ENCODE measurements at places on chromosomes 6 and 20. TPM values are rescaled to one million over a fixed set of nuclear protein-coding genes. Genes with fewer than 3 reads are reported as not detected.

The PLA2G7 gene
- 0.18 TPM for total RNA-seq

DNA sequence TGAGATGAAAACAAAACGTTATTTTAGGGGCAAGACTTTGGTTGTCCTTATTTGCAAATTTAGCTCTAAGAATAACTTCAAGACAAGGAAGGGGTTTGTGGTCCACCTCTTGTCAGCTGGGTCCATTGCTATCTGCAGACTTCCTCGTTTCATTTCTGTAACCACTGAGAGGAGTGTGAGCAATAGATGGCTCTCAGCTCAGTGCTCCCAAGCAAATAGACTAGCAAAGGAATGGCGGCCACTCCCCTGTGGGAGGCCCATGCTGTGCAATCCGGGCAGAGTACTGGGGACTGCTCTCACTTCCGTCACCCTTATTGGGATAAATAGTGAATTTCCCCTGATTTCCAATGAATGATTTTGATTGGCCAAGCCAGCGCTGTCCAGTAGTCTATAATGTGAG is 176.6 kb downstream of the ZDHHC14 start:
- no peak for DNase-seq

DNA sequence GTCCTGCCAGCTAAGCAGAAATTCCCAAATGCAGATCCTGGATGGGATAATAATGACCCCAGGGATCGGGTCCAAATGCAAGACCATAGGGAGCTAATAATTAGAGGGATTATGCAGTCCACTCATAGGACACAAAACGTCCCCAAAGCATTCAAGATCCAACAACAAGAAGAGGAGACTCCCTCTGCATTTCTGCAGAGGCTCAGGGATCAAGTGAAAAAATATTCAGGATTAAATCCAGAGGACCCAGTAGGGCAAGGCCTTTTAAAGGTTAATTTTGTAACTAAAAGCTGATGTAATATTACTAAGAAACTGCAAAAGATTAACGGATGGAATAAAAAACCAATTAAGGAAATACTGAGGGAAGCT is 22.2 kb downstream of the HLA-A start:
- no peak for DNase-seq

DNA sequence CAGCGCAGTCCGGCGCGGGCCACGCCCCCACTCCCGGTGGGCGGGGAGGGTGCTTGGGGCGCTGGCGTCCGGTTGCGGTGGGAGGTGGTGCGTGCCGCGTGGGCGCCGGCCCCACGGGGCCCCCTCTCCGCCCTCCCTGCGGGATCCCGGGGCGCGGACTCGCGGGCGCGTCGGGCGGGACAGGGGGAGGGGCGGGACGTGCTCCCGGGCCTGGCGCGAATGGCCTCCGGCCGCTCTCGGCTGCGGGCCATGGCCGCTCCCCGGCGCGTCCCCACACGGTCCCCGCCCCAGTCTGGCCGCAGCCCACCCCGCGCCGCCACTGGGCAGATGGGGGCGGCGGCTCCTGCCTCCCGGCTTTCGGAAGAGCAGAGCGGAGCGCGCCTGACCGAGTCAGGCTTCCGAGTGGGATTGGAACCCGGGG is 771 bp upstream of the PPP1R3G start:
- DNase-seq, result peak; percentile 61

DNA sequence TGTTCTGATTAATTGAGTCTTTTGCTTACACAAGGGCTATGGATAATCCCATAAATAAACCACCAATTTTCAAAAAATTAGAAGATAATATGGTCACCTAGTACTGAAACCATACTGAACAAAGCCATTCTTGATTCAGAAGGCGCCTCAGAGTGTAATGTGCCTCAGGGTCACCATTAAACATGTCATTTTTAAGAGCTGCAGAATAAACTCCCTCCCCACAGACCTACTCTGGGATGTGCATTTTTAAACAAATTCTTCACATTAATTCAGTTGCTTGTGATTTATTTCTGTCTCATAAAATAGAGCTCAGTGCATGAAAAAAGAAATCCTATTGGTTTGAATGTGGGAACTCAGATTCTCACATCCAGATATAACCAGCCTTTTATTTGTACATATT is 202.1 kb upstream of the HEY2 start:
- DNase-seq, result no peak

GRCh38 chr6:108561742-108562502 is 1.2 kb downstream of the FOXO3 start:
- DNase-seq, result peak; percentile 64

All from ovary (tissue), 10 donors.